ENCODE measurements at places on chromosomes 2 and 18.

DNA sequence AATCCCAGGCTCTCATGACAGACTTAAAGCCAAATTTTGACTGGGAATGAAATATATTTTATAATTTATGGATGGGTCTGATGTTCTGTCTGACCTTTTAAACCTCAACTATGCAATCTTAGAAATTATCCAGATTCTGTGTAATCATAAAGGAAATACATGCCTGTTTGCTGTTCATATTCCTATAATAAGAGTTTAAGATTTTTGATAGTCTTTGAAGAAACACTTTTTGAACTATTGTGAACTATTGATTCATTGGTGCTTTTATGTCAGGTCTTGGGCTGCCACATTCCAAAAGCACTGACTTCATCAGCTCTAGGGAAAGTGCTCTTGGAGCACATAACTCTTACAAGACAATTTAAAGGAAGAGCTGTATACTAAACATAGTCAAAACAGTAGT is 64.2 kb downstream of the CCDC150 start:
- no peak for DNase-seq

DNA sequence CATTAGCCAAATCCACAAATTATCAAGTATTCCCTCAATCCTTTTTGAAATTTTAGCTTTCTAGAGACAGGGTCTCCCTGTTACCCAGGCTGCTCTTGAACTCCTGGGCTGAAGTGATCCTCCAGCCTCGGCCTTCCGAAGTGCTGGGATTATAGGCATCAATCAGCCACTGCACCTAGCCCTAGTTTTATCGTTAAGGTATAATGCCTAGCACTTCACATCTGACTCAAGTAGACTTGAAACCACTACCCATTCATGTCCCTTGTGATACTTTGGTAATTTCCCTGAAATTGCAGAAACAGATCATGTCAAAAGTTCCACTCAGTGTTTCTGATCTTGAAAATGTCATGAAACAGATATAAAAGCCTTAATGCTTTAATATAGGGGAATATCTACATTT is 26.3 kb downstream of the MEX3C start:
- no peak for DNase-seq

GRCh38 chr2:58540681-58541080 is 299.6 kb upstream of the FANCL start:
- DNase-seq, result no peak

DNA sequence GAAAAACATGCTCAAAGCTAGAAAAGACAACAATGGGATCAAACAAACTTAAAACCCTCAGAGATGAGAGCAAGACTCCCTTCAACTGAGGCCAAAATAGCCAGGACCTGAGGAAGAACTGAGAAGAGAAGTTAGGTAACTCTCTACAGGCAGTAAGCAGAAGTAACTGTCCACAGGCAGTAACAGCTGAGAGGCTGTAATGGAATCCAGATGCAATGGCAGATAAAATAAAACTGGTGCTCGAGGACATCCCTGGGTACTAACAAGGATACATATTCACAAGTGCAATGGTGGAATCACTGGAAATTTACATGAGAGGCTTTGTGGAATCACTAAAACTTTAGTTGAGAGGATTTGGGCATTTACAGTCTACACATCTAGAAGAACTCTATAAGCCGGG is 30.4 kb upstream of the C2orf66 start:
- DNase-seq, result no peak

- DNase-seq, result no peak
Observed at GRCh38 chr18:26628017-26628416, 79.7 kb upstream of the KCTD1 start.

DNA sequence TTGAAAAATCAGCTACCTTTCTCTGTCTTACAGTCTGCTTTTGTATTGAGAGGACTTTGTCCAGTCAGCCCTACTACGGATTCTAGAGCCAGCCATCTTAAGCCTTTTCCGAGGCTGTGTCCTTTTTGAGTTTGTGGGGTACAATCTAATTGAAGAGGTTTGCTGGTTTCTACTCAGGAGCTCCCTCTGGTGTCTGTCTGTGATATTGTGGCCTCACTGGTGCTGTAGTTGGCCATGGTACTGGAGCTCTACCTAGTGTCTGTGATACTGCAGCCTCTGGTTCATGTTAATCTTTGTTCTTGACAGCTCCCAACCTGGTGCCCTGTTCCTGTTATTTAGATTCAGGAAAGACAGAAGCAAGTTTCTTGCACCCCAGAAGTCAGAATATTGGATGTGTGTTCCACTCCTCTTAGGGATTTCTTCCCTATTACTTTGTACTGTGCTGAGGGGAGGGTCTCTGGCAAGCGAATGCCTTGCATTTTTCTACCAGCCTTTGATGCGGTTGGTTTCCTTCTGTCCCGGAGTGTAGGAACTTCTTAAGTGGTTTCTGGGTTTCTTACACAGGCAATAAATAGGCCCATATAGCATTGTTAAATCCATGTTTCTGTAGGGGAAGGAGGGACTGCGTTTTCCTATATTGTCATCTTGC is 78.5 kb downstream of the ACSL3 start:
- peak; percentile 7 for DNase-seq

DNA sequence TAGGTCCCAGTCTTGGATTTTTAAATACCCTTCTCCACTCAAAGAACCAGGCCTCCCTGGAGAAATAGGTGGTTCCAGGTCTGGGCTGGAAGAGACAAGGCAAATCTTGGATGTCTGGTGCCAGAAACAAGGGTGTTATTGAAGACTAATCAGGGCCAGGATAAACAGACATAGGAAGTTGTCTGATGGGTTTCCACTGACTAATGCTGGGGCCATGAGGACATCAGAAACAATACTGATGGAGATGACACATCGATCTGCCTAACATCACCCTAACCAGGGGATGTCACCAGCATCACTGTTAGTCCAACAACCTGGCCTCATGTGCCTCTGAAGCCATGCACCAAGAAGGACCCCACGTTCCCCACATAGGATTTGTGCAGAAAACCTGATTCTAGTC is 42.5 kb upstream of the GLI2 start:
- DNase-seq, result no peak

DNA sequence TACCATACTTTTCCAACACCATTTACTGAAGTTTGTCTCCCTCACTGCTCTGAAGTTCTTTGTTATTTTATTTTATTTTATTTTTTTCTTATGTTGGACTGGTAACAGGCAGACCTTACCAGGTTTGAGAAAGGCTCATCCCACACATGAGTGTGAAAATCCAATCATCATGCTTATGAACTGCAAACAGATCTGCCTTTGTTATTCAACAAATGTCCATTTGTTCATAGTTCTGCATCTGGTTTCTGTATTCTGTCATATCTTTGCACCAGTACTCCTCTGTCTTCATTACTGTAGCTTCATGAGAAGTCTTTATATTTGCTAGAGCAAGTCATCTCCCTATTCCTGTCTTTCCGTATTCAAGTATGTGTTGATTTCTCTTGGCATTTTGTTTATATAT is 5.3 kb downstream of the RNU2-63P start:
- no peak for DNase-seq

DNA sequence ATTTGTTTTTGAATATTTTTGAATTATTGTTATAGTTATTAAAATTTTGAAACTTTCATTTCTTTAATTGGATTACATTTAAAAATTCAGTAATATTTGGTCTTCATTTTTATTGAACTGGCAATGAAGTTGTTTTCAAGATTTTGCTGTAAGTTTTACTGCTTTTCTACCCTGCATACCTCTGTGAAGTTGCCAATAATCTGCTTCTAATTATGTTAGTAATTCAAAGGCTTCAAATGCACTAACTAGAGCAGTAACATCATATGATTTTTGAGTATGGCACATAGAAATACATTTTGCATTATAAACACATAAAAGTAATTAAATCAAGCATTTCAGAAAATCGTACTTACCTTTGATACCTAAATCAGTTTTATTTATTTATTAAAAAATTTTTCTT is 40.3 kb upstream of the FAM171B start:
- DNase-seq, result no peak

GRCh38 chr2:234494361-234495250 is 2.3 kb downstream of the ARL4C start:
- no peak for DNase-seq

DNA sequence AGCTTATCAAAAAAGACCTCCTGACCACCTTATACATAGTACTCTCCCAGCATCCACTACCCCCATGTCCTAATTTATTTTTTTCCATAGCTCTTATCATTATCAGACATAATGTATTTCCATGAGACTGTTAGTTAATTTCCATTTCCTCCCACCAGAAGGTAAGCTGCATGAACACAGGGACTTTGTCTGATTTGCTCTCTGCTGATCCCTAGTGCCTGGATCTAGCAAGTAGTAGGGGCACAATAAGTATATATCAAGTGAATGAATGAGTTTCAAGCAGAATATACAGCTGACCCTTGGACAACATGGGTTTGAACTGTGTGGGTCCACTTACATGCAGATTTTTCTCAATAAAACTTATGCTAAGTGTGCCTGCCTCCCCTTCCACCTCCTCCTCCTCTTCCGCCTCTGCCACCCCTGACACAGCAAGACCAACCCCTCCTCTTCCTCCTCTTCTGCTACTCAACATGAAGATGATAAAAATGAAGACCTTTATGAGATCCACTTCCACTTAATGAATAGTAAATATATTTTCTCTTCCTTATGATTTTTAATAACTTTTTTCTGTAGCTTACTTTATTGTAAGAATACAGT is 53.8 kb downstream of the CTAGE1 start:
- no peak for DNase-seq

GRCh38 chr2:37671816-37672103 is 318 bp upstream of the CDC42EP3 start:
- DNase-seq, result no peak

DNA sequence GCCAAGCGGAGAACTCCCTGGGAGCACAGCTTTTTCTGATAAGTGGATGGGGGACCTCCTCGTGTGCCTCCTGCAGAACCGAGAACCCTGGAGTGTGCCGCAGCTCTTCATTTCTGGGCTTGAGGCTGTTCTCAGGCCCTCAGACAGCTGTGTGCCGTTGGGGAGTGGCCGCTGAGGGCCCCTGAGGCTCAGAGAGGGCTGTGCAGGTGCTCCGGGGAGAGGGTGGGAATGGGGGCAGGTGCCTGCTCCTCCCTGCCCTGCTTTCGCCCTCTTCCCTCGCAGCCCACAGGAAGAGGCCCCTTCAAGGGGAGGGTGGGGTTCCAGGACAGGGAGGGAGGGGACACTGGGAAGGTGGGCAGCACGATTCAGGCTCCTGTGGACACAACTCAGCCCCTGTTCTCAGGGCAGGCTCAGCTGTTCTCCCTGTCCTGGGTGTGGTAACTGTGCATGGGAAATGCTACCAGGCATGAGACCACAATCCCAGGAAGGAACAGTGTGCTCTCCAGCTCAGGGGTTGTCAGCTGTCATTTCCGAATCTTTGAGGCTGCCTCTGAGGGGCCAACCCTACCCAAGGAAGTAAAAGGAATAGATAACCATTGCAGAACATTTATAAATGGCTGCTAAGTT is 11.3 kb downstream of the LCT start:
- DNase-seq, result no peak

- no peak for DNase-seq
Observed at GRCh38 chr2:62817995-62818713, 112.6 kb downstream of the EHBP1 start.

- DNase-seq, result no peak
Observed at GRCh38 chr2:60867007-60867406, 14.4 kb upstream of the REL start.

DNA sequence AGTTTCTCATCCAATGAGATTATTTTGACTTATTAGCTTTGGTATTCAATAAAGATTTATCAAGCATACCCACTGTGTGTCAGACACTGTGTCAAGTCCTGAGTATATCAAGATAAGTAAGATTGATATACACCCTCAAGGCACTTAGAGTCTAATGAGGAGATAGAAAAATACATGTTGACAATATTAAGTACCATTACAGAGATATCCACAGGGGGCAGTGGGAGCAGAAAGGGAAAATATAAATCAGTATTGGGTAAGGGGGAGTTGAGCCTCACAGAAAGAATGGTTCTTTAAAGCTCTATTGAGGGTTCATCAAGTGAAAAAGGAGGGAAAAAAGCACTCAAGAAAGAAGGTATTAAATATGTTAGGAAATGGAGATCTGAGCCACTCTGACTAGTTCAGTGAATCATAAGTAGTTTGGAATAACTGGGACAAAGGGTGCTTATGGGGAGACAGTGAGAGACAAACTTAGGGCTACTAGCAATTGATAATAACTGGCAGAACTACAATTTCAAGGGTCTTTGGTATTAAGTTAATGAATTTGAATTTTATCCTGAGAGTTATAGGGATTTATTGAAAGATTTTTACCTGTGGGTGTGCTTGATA is 45.5 kb upstream of the SLC8A1 start:
- no peak for DNase-seq

- no peak for DNase-seq
Observed at GRCh38 chr2:120303177-120303576, 42.8 kb upstream of the INHBB start.

DNA sequence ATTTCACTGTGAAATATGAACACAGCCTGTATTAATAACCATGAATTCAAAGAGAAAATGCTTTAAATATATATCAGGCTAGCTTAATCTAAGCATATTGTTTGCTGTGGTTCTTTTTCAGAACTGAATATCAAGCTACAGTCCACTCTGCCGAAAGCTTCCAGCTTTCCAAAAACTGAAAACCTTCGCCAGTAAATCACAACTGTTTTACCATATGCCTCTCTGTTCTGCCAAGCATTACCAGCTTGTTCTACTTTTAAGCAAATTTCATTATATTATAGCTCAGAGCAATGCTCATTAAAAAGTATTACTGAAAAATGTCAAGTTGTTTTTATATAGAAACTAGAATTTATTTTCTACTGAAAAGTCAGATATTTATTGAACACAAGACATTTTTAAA is 277.4 kb downstream of the NRXN1 start:
- no peak for DNase-seq

- no peak for DNase-seq
Observed at GRCh38 chr2:238240757-238241711, 1.2 kb upstream of the HES6 start.

DNA sequence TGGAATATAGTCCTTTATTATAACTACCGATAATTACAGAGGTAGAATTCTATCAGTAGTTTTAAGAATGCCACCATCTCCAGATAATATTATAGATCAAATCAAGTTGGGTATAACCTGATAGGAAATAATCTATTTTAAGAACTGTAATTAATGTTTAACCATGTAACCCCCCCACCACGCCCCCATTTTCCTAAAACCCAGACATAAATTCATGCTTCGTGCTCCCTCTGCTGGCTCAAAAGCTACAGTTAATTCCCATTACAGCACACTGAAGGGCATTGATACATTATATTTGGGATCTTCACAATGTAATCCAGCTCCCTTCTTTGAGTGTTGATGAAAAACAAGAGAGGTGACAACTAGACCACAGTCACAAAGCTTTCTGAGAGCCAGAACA is 228.0 kb upstream of the SMAD7 start:
- DNase-seq, result no peak

GRCh38 chr2:75608684-75609333 is 37.8 kb upstream of the MRPL19 start:
- DNase-seq, result no peak

DNA sequence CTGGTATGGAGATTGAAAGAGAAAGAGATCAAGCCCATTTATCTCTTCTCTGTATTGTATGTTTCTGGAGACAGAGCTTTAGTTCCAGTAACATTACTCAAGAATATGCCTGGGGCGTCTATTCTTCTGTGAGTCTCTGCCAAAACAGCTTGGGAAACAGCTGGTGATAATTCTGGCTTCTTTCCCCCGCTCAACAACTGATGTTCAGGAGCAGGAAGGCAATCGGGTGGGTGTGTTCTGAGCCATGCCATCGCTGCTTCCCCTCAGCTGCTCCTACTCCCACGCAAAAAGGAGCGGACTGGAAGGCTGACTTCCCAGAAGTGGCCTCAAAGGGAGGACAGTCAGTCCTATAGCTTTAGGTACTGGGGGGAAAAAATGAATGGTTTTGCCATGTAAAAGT is 695.1 kb downstream of the PLCL1 start:
- DNase-seq, result no peak
